Cardiac septum (tissue), 1 donor: ENCODE measurements at places on chromosomes 12 and 14. TPM values are rescaled to one million over a fixed set of nuclear protein-coding genes. Genes with fewer than 3 reads are reported as not detected.

The IL23A gene
- not detected for total RNA-seq

The ABCC9 gene
- 66.2 TPM for total RNA-seq

DNA sequence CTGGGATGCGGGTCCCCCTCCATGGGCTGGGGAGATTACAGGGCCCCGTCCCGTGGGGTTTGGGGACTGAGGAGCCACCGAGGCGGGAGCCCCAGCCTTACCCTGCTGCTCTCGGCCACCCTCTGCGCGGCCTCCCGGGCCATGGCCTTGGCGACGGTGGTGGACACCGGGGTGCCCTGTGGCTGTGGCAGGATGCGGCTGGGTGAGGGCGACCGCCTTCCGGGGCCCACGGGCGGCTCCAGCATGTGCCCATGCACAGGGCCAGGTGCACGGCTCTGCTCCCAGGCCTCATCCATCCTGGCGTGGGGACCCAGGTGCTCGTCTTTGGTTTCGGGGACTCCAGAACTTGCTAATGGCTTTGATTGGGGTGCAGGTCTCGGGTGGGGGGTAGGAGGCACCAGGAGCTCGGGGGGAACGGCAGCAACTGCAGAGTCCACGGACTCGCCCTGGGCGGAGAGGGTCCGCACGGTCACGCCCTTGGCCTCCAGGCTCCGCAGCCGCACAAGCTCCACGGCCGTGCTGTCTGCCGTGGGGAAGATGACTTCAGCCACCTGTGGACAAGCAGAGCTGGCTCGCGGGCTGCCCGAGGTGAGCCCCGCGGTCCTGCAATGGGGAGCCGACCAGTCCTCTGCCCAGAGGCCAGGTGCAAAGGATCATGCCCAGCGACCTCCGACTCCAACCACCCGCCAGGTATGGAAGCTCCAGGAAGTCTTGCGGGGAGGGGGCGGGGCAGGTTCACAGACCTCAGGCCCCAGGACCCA, 99.2 kb downstream of the PIWIL1 start:
- DNase-seq, result peak; percentile 67

GRCh38 chr12:1655225-1655788, 26.3 kb downstream of the WNT5B start:
- DNase-seq, result no peak

DNA sequence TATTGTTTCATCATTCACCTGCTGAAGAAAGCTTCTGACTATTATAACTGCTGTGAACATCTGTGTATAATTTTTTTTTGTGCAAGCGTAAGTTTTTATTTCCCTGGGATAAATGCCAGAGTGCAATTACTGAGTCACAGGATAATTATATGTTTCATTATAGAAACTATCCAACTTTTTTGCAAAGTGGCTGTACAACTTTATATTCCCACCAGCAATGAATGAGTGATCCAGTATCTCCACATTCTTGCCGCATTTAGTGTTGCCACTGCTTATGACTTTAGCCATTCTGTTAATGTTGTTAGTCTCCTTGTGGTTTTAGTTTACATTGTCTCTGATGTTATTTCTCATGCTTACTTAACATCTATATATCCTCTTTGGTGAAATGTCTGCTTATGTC, 88.1 kb upstream of the CCDC175 start:
- no peak for DNase-seq

DNA sequence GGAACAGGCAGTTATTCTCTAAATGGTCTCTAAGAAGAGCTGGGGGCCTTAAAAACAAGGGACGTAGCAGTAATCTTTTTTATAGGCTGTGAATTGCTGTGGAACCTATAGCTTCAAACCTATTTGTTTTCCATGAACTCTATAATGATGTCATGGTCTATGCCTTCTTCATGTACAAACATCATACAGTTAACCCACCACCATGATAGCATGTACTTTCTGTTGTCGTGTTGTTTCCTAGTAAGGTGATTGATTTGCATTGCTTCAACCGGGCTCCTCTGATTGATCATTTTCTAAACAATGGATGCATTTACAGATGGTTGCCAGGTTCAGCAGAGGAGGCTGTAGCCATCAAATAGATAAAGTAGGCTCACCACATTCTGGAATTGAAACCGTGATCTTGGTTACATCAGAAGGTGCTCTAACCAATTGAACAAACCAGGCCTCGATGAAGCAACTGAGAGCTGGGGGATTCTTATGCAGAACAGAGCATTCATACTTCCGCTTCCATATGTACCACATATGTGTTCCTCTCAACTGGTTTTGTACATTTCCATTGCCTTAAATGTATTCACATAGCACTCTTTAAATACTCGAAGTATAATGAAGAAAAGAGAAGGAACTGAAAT, 25.6 kb upstream of the PCNX1 start:
- no peak for DNase-seq

DNA sequence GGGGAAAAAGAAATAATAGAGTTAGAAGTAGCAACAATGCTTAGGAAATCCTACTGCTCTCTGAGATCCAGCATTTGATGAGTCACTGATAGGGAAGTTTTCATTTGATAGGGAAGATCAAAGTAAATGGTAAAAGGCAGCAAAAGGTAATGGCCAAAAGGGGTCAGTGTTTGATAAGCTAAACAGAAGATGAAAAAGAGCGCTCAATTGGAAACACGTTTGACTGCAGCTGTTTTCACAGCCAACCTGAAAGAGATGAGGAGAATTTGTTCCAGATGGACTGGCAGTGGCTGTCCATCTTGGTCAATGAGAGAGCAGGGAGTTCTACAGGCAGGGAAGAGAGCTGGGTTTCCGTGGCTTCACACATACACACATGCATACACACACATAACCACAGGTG, 264.2 kb downstream of the TMEM132C start:
- DNase-seq, result no peak

- DNase-seq, result peak; percentile 85
These were observed 23.7 kb upstream of the DHRS4 start for GRCh38 chr14:23929822-23930294.
